Subcutaneous adipose tissue (tissue), 4 donors: ENCODE measurements at places on chromosomes 12 and 14. TPM values are rescaled to one million over a fixed set of nuclear protein-coding genes. Genes with fewer than 3 reads are reported as not detected.

The DNAH10 gene
- 0.19 TPM for total RNA-seq

The PRB4 gene
- not detected for total RNA-seq

The KRT73 gene
- total RNA-seq: not detected

The RND1 gene
- total RNA-seq: 2.6 TPM

The LALBA gene
- not detected for total RNA-seq

The ARG2 gene
- total RNA-seq: 2.0 TPM

The DAO gene
- not detected for total RNA-seq

The NGDN gene
- 37.0 TPM for total RNA-seq

The C1RL gene
- 106 TPM for total RNA-seq

The CELA1 gene
- not detected for total RNA-seq

The LRRC43 gene
- total RNA-seq: 0.65 TPM

The EML5 gene
- 0.34 TPM for total RNA-seq

The TTC9 gene
- total RNA-seq: 0.65 TPM

The CYP46A1 gene
- total RNA-seq: 2.1 TPM

The KLRC2 gene
- total RNA-seq: 0.66 TPM

The ACACB gene
- total RNA-seq: 843 TPM

The MYF5 gene
- total RNA-seq: not detected

The RNU4-1 gene
- total RNA-seq: under 0.01 TPM

The TPH2 gene
- not detected for total RNA-seq

The TSPAN8 gene
- 4.7 TPM for total RNA-seq

The PPM1H gene
- total RNA-seq: 1.5 TPM

The FRMD6 gene
- total RNA-seq: 14.1 TPM

The GYS2 gene
- total RNA-seq: not detected

The P3H3 gene
- 5.6 TPM for total RNA-seq

The LPAR5 gene
- 4.0 TPM for total RNA-seq

The LHX5 gene
- not detected for total RNA-seq

The FBLN5 gene
- 158 TPM for total RNA-seq

The ZDHHC22 gene
- total RNA-seq: not detected

The CHGA gene
- total RNA-seq: not detected

The TEX22 gene
- not detected for total RNA-seq

The CDK17 gene
- total RNA-seq: 67.3 TPM

The TRHDE gene
- 30.9 TPM for total RNA-seq
